ENCODE measurements at places on chromosomes 2 and 18.

DNA sequence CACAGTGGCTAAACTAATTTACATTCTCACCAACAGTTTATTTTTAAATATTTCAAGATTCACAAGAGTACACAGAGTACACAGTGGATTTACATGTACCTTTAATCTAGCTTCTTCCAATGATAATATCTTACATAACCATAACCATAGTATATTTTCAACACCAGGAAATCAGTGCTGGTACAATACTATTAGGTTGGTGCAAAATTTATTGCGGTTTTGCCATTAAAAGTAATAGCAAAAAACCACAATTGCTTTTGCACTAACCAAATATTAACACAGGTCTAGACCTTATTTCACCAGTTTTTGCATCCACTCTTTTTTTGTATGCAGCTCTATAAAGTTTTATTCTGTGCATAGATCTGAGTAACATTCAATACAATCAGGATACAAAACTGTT, 163.0 kb downstream of the SCG2 start:
- no peak for DNase-seq

DNA sequence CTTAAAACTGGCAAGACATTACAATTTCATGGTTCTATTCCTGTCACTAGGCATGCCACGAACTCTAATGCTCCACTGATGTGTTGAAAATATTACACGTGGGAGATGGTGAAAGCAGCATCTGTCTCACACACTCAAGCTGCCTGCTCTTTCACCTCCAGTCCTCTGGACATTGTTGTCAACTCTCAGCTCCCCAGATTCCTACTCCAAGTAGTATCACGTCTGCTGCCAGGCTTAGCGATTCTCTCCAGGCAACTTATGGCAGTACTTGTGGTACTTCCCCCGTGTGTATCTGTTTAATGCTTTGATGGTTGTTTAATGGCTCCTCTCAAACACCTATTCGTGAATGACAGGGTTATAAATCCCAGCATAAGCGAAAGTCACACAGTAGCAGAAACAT, 103.8 kb downstream of the TMEFF2 start:
- DNase-seq = no peak

- DNase-seq = no peak
Observed at GRCh38 chr2:177169810-177170514, 42.6 kb upstream of the HNRNPA3 start.

DNA sequence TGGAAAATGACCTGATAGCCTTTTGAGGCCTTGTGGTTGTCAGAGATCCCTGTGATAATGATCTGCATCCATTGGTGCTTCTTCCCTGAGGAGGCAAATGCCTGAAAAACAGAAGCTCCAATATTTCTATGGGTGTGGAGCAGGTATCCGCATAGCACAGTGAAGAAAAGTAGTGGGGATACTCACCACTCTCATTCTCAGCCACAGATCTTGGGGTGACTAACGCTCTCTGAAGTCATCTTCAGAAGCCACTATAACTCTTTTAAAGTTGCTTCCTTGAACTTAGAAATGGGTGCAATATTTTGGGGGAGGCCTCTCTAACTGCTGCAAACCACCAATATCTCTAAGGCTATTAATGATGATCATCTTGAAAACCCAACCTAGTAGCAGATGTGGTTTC, 46.2 kb downstream of the ARHGAP15 start:
- DNase-seq = no peak

- DNase-seq = no peak
Observed at GRCh38 chr2:132670496-132671150, 618 bp upstream of the LYPD1 start.

DNA sequence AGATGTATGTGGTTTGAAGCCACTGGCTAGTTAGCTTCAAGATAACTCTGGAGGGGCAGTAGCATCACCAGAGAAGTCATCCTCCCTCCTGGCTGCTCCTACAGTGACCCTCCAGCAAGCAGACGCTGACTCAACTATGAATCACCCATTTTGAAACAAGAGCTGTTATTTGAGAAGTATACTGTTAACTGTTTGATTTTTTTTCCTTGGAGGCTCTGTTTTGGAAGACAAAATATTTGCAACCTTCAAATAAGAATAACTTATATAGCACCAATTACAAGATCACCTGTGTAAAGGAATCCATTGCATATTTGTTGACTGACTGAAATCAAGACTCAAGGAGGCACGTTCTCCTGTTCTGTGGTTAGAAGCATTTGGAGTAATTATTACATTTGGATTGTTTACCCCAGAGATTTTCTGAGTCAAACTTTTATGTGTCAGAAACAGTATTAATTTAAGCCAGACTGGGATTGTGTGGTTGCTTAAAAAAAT, 313.8 kb downstream of the MTX2 start:
- DNase-seq = no peak

GRCh38 chr2:241110607-241111439, 8.7 kb upstream of the MTERF4 start:
- no peak for DNase-seq

DNA sequence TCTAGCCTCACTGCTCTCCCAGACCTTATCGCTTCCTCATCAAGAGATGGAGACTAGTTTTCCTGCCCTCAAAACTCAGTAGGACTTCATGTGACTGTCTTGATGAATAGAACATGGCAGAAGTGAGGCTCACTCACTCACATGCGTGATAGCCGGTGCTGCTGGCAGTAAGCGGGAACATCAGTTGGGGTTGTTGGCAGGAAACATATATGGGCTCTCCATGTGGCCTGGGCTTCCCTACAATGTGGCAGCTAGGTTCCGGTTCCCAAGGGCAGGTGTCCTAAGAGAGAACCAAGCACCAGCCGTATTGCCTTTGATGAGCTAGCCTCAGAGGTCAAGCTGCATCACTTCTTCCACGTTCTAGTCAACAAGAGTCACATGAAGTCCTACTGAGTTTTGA, 15.2 kb upstream of the FAHD2A start:
- DNase-seq = no peak

- no peak for DNase-seq
Observed at GRCh38 chr18:41870817-41871216, 84.2 kb upstream of the PIK3C3 start.

- DNase-seq = no peak
Observed at GRCh38 chr2:158602027-158602426, 145.3 kb downstream of the PKP4 start.

- no peak for DNase-seq
Observed at GRCh38 chr2:7007846-7008741, 90.9 kb downstream of the RNF144A start.

DNA sequence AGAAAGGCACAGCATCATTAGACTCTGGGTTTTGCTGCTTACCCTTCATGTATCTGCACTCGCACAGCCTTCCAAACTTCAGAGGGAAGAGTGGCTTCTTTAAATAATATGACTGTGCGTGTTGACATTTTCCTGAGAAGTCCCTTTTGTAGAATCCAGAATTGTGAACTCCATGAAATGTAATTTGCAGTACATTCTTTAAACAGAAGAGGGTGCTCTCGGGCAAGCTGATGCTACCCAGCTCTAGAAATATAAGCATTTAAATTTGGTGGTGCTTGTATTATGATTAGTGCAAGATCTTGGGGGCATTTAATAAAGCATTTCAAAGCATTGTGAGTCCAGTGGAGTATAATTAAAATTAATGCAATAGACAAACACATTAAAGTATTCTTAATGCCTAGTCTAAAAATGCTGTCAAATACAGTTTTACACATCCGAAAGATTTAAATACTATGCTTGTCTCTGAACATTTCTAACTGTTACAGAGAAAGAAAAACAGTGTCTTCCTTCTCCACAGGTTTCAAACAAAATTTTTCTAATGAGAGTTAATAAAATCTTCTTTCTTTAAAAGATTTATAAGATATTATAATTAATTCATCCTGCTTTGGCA, 17.3 kb upstream of the GTF2A1L start:
- DNase-seq = no peak

- DNase-seq = no peak
Observed at GRCh38 chr2:69797836-69798289, 31.6 kb upstream of the GMCL1 start.

- no peak for DNase-seq
Observed at GRCh38 chr2:65749545-65749944, 317.1 kb upstream of the SPRED2 start.

GRCh38 chr2:137049518-137049917, 284.2 kb downstream of the THSD7B start:
- no peak for DNase-seq

GRCh38 chr2:42566837-42567321, 1.6 kb upstream of the MTA3 start:
- no peak for DNase-seq

- DNase-seq = no peak
Observed at GRCh38 chr2:27079233-27080139, 1.1 kb downstream of the EMILIN1 start.

DNA sequence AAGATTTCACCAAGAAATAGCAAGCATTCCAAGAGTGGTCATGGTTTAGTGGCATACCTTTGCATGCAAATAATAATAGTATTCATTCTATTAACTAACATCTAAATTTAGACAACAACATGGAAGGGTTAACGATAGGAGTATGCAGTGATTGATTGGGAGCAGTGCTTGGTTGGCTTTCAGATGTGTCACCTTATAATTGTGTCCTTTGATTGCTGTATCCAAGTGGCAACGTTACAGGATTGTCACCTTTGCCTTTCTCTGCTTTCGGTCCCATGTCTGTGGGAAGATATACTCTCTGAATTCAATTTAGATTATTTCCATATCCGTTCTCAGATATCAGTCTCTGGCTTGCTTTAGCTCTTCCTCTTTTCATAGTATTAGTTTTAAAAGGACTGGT, 152.8 kb upstream of the MAP3K20 start:
- no peak for DNase-seq

DNA sequence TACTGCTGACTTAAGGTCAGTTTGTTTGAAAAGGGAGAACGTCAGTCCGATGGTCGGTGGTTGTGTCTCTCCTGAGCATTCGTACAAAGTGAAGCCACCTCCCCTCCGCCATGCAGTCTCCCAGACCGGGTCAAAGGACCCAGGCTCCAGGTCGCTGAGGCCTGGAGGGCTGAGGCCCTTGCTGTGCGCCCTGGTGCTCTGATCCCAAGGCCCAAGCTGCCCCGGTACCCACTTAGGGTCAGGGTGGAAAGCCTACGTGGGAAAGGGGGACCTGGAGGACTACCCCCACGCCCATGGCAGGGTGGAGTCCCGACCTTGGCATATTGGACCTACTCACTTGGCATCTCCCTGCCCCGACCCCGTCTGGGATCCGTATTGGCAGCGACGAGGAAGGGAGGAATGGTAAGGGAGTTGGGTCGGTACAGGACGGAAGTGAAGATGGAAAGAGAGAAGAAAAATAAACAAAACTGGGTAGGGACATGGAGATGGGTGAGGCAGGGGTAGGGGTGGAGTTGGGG, 8.0 kb upstream of the SIX3 start:
- no peak for DNase-seq

DNA sequence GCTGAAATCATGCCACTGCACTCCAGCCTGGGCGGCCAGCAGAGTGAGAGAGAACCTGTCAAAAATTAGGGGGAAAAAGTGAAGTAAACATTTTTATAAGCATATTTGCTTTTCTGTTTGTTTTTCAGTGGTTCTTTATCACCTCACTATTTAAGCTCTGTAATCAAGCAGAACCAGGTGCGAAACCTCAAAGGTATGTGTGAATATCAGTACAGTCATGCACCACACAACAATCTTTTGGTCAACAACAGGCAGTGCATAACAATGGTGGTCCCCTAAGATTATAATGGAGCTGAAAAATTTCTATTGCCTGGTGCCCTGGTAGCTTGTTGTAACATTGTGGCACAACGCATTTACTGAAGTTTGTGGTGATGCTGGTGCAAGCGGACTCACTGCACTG, 167.4 kb upstream of the STON1 start:
- no peak for DNase-seq

- DNase-seq = no peak
Observed at GRCh38 chr18:50665015-50665414, 105.1 kb downstream of the MAPK4 start.

DNA sequence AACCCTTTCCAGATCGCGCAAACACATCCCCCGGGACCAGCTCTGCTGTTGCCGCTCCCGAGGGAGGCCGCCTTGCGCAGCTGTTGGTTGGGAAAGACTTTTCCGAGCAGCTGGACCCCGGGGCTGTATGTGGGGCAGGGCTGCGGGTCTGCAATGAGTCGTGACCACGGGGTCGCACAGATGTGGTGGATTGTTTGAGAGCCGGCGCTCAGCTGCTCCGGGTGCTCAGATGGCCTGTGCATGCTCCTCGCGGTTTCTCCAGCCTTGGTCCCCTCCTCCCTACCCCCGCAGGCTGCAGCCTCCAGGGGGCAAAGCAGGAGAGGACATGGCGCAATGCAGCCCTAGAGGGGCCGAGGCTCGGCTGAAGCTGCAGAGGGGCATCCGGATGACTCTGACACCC, 105.2 kb upstream of the OTOS start:
- DNase-seq = no peak

- no peak for DNase-seq
Observed at GRCh38 chr18:57080479-57080878, 66.4 kb upstream of the BOD1L2 start.

GRCh38 chr2:46540496-46541331, 61.3 kb downstream of the TMEM247 start:
- no peak for DNase-seq

DNA sequence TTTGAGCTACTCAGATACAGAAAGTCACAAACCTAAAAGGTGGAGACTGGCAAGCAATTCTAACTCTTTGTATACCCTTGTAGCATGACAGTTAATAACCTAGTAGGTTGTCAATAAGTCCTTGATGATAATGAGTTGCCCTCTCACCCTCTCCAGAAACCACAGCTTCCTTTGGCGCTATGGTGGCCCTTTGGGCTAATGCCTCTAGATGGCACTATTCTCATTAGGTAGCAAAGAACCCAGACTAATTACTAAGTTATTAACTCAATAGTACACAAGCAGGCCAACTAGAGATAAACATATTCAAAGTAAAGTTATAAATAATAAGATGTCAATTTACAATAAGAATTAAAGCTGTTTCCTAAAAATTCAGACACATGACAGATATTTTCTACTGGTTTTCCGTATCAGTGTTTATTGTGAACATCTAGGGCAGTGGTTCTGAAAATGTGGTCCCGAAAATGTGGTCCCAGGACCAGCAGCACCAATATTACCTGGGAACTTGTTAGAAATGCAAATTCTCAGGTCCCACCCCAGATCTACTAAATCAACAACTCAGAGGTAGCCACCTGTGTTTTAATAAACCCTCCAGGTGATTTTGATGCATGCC, 41.1 kb downstream of the LDAH start:
- no peak for DNase-seq

DNA sequence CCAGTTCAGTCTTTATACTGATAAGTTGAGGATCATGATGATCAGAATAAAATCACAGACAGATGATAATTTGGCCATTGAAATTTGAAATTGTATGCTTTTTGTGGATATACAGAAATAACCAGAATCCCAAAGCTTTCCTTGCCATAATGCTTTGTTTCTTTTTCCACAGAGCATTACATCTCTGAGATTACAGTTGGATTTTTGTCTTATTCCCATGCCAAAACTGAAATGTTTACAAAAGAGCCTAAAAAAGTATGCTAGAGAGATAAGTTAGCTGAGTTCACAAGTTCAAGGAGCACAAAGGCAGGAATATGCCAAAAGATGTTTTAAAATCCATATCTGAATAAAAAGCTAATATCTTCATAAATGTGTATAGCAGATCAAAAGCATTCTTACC, 321.3 kb downstream of the PID1 start:
- DNase-seq = no peak

GRCh38 chr18:79608069-79608468, 71.5 kb upstream of the CTDP1 start:
- no peak for DNase-seq

Measured in stimulated activated CD8-positive, alpha-beta memory T cell treated with anti-CD3 and anti-CD28 coated beads, Interleukin-15, amount 100 ng/mL, for 1 hour (primary cell).